Stimulated activated CD8-positive, alpha-beta memory T cell treated with anti-CD3 and anti-CD28 coated beads, Interleukin-7, amount 100 ng/mL, for 48 hours (primary cell): ENCODE measurements at places on chromosomes 5 and 9.

GRCh38 chr5:113084402-113085083, 107.9 kb downstream of the DCP2 start:
- no peak for DNase-seq

DNA sequence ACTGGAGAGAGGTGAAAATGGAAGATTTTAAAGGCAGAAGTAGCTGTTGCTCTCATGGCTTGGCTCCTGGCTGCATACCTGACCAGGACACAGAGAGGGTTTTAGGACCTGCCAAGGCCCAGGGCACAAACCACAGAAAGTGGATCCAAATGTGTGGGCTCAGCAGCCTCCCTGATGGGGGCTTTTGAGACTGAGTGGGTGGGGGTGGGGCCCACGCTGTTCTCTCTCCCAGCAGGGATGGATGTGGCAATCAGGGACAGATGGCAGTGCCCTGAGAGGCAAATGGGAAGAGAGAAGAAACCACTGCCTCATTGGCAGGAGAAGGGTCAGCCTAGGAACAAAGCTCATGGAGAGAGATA, 34.9 kb upstream of the TIFAB start:
- DNase-seq = no peak

GRCh38 chr9:744790-745484, 96.6 kb upstream of the DMRT1 start:
- no peak for DNase-seq

- DNase-seq = no peak
Measured at GRCh38 chr5:171841984-171842776, 56.6 kb downstream of the SMIM23 start.

DNA sequence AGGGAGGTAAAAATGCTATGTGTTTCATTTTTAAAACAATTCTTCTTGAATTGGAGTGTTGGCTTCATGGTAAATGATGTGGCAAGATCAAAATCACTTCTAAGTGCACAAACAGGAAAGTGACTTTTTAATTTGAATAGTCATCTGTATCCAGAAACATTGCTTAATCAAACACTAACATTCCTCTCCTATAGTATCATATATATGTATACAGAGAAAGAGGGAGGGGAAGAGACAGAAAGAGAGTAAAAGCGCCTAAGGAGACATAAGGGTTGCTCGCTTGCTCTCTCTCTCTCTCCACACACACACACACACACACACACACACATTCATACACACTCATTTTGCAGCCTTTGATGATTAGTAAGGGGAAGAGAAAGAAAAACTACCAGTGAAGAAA, 95.4 kb upstream of the PRDM9 start:
- no peak for DNase-seq

- DNase-seq = no peak
Measured at GRCh38 chr5:8685704-8686103, 816.8 kb downstream of the MTRR start.

DNA sequence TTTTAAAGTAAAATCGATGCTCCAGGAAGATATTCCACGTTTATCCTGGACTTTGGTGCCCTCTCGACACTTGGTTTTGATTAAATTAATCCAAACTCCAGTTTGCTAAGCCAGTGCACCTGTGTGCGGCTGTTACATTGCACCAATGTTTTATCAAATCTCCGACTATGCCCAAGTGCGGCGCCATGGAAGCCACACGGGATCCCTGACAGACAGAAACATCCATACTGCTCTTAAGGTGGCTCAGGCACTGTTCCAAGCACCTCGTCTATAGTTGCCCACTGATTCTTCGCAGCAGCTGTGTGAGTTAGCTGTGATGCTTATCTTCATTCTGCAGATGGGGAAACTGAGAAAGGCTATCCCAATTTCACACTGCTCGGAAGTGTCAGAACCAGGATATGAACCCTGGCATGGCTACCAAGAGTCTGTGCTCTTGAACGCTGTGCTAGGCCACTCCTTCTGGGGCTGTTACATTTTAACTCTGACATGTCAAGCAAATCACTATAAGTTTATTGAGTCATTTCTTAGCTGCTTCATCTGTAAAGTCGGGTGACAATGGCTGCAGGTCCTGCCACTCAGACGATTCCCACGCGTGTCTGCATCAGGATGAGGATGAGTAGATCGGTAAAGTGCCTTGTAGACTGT, 113.0 kb downstream of the ADAMTS2 start:
- DNase-seq = no peak

GRCh38 chr5:140962190-140962589, 4.1 kb upstream of the PCDHAC2 start:
- DNase-seq = no peak

- DNase-seq = no peak
Measured at GRCh38 chr5:61991430-61991829, 314.6 kb upstream of the KIF2A start.

DNA sequence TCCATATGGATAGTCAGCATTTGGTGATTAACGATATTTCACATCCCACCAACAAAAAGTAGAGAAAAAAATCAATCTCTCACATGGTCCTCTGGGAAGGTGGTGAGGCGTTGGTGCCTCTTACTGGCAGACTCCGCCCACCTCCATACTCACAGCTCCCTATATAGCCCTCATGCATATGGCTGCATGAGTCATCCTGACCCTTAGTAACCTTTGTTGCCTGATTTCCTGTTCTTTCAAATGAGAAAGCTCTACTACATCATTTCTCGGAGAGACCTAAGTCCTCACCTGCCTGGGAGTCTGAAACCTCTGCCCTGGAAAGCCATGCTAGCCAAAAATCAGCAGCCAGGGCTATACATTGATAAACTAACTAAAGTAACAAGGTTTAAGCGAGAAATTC, 33.3 kb upstream of the ABCA1 start:
- peak; percentile 73 for DNase-seq

- DNase-seq = no peak
Measured at GRCh38 chr9:81128701-81129100, 560.6 kb downstream of the TLE1 start.

DNA sequence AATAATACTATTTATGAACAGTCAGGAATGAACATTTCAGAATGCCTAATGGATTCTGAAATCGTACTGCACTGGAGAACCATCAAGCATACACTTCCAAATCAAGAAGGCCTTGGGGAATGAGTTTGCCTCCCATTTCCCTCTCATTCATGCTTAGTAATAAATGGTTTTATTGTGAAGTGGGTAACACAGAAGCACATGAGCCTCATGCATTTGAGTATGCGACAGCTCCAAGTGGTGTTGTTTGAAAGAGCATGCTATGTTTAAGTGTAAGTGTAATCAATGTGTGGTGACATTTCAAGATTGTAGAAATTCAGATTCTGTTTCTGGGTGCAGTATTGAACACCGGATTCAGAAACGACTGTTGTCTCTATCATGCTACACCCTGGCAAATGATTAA, 60.0 kb downstream of the SGCD start:
- DNase-seq = no peak

DNA sequence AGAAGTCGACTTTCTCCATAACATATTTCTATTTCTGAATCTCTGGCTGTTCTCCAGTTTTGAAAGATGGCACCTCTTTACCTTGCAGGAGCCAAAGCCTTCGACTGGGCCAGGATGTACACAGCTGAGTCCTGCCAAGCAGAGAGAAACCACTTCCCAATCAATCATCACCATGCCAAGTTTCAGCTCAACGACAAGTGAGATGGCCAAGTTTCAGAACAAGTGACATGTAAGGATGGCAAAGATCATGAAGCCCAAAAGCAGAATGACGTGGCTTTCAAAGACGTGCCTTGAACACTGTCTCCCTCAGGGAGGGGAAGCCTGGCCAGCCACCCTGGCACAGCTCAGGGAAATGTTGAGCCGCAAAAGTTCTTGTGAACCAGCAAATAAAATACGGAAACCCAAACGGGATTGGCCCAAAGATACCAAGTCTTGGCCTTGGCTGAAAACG, 17.7 kb downstream of the STK10 start:
- DNase-seq = no peak

DNA sequence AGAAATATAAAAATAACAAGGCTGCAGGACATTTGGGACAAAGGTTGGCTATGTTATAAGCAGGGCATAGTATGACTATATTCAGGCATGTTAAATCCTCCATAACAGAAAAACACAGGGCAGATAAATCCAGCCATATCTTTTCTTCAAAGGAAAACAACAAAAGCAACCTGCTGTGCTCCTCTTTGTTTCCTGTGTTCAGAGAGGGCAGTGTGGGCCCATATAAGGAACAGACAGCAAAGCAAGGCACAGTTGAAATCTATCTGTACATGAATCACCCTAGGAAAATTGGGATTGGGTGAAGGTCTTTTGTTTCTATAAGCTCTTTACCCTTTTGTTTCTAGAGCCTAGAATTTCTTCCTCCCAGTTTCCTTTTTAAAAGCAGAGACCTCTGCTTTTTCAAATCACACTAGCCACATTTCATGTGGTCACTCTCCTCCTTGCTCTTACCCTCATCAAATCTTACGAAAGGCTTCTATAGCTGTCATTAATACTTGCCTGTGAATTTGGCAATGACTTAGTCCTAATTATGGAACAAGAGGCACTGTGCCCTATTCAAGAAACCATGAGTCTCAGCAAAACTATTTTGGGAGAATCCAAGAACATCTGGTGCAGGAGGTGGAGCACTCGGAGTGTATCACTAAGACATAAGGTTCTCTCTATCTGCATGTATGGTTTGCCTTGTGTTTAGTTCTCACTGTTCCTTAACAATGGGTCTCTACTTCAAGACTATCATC, 1.8 kb downstream of the GZMA start:
- DNase-seq = no peak

- DNase-seq = no peak
Measured at GRCh38 chr9:112261133-112261532, 72.3 kb downstream of the PTBP3 start.

DNA sequence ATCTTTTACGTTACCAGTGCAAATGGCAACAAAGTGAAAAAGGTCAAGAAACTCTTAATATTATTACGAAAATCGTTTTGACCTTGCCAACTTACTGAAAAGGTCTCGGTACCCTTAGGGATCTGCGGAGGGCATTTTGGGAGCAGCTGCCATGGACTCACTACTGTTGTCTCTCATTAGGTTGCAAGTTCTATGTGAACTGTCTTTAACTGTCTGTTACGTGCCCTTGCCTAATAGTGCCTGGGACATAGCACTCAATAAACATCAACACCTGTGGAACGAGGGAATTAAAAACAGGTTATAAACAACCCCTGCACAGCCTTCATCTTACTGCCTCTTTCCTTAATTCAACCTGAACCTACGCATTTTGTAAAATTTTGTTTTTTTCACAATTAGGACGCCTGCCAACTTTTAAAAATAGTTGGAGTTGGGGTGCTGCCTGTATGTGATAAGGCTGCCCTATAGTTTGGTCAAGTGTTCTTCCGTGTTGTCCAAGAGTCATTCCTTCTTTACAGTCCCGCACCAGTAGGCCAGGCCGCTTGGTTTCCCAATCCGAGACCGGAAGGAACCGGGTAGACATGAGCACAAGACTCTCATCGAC, 527 bp upstream of the SREK1 start:
- no peak for DNase-seq

DNA sequence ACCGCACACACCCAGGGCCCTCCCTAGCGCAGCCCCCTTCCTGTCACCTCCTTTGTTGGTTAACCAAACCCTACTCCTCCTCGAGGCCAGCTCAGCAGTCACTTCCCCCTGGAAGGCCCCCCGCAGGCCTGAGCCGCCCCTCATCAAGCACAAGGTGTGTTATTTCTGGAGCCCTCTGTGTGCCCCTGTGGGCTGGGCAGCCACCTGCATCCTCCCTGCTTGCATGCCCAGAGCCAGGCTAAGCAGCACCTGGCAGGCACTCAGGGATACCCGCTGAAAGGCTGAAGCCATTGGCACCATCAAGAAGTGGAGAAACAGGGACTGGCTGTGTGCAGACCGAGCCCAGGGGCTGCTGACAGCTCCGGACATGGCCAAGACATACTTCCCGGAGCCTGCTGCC, 121.8 kb downstream of the ZNF354C start:
- DNase-seq = no peak

DNA sequence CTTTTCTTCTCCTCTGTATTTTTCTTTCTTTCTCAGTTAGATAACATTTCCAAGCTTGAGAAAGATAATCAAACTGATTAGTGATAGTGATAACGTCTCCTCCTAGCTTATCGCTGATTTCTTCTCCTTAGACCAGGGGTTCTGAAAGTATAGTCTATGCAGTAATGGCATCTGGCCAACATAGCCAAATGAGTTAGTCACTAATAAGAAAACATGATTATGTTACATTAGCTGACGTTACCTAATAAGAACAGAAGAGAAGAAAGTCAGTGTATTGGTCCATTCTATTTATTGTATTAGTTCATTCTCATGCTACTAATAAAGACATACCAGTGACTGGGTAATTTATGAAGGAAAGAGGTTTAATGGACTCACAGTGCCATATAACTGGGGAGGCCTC, 111.2 kb downstream of the STRBP start:
- DNase-seq = no peak

- no peak for DNase-seq
Measured at GRCh38 chr9:122364783-122365150, 6.1 kb upstream of the PTGS1 start.

DNA sequence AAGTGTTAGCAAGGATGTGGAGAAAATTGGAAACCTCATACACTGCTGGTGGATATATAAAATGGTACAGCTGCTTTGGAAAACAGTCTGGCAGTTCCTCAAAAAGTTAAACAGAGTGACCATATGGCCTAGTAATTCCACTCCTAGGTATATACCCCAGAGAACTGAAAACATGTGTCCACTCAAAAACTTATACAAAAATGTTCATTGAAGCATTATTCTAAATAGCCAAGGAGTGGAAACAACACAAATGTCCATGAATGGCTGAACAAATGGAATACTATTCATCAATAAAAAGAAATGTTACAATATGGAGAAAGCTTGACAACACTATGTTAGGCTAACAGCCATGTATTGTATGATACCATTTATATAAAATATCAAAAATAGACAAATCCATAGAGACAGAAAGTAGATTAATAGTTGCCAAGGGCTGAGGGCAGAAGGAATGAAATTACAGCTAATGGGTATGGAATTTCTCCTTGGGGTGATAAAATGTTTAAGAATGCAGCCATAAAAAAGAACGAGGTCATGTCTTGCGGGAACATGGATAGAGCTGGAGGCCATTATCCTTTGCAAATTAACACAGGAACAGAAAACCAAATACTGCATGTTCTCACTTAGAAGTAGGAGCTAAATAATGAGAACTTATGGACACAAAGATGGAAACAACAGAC, 33.6 kb upstream of the FBP1 start:
- DNase-seq = no peak

GRCh38 chr5:151569132-151570046, 21.7 kb downstream of the FAT2 start:
- DNase-seq = peak; percentile 15
